ENCODE measurements at places on chromosomes 5 and 9.

DNA sequence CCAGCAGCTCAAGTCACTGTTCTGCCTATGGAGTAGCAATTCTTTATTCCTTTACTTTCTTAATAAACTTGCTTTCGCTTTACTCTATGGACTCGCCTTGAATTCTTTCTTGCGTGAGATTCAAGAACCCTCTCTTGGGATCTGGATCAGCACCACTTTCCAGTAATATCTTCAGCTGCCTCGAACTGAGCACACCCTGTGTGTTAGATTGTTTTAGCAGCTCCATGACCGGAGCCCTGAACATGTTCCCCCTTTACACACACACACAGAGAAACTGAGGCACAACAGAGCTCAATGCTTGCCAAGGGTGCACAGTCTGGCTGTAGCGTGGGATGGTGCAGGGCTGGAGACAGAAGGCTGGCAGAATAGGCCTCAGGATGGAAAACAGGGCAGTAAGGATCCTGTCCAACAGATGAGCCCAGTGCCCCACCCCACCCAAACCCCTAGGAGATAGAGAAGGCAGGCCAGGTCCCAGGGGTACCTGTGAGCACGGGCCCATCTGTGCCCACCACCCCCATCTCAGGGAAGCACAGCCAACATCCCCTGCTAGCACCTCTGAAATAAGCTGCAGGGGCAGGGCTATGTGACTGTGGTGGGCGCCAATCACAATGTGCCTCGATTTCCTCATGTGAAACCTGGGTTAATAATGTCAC is 27.9 kb downstream of the BICD2 start:
- no peak for DNase-seq

- DNase-seq: no peak
Measured at GRCh38 chr5:129747572-129748407, at the start of gene MINAR2. MINAR2 (plus strand) TSS chr5:129748094; CDS start chr5:129748191, 97 bp downstream.

- DNase-seq: peak; percentile 28
Measured at GRCh38 chr9:96021551-96022444, 146.3 kb downstream of the ERCC6L2 start.

- no peak for DNase-seq
Measured at GRCh38 chr9:36970007-36970888, 63.8 kb downstream of the PAX5 start.

GRCh38 chr5:158880483-158881001 is 219.2 kb downstream of the EBF1 start:
- DNase-seq: no peak

DNA sequence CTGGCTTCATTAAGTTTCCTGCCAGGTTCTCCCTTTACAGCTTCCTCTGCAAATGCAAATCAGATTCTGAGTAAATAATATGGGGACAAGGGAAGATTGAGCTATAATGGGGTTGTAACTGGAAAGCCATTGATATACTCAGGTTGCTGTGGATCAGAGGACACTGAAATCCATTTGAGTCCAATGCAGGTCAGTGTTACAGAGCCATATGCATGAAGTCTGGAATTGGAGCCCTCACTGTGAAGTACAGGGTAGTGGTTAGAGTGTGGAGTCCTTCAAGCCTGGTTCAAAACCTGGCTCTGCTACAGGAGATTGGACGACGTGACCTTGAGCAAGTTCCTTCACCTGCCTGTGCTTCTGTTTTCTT is 48.7 kb downstream of the TIMD4 start:
- DNase-seq: no peak

GRCh38 chr9:128051932-128052709 is 15.0 kb downstream of the NAIF1 start:
- no peak for DNase-seq

- DNase-seq: no peak
Measured at GRCh38 chr9:101590901-101591300, 3.9 kb downstream of the PPP3R2 start.

- peak; percentile 66 for DNase-seq
Measured at GRCh38 chr5:139105621-139106071, 92.5 kb downstream of the SIL1 start.

DNA sequence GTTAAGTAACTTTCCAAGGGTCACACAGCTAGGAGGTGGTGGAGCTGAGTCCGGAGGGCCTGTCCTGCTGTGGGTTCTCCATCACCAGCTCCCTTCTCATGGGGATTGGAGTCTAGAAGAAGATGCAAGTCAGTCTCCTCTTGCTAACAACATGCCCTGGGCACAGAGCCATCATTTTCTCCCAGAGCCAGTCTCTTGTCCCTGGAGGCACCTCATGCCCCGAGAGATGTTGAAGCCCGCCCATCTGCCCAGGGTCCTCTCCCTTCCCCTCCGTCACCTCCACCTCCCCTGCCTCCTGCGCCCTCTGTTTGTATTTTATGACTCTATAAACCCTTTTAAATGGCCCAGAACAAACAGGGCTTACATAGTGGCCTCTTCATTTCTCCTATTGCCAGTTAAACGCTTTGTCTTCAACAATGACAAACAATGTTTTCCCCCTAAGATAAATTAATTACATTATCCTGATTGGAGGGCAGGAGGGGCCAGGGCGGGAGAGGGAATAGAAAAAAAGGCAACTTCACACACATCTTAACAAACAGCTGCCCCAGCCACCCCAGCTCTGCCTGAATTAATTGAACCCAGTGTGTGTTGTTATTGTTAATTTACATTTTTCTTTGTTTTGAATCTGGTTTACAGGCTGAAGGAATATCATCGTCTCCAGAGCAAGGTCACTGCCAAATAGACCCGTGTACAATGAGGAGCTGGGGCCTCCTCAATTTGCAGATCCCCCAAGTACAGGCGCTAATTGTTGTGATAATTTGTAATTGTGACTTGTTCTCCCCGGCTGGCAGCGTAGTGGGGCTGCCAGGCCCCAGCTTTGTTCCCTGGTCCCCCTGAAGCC is 55.8 kb downstream of the ASS1 start:
- DNase-seq: peak; percentile 92

DNA sequence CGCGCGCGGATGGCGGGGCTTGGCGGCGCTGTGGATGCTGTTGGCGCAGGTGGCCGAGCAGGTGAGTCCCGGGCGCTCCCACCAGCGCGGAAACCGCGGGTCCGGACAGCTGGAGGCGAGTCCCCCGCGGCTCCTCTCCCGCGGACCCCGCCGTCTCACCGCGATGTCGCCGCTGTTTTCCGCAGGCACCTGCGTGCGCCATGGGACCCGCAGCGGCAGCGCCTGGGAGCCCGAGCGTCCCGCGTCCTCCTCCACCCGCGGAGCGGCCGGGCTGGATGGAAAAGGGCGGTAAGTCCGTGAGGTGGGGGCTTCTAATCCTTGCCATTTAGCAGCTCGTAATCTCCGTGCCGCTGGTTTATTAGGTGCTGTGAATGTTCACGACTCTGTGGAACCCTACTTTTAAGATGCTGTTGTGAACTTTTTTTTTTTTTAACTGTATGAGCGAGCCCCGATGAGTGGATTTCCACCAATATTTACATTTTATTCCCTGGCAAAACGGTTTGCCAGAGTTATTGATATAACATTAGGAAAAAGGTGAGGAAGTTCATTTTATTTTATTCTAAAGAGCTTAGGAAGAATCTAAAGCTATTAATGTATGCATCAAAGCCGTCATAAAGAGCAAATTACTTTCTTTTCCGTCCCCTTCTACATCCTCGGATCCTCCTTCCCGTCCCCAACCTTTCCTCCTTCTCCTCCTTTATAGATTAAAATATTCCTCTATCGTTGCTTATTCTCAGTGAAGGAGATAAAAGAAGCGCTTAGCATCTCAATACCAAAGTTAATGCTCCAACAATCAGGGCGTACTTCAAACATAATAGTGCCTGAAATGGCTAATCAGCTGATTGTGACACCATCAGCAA is 579 bp downstream of the ADAMTS16 start:
- peak; percentile 12 for DNase-seq

- no peak for DNase-seq
Measured at GRCh38 chr9:4138781-4139180, 161.1 kb downstream of the GLIS3 start.

DNA sequence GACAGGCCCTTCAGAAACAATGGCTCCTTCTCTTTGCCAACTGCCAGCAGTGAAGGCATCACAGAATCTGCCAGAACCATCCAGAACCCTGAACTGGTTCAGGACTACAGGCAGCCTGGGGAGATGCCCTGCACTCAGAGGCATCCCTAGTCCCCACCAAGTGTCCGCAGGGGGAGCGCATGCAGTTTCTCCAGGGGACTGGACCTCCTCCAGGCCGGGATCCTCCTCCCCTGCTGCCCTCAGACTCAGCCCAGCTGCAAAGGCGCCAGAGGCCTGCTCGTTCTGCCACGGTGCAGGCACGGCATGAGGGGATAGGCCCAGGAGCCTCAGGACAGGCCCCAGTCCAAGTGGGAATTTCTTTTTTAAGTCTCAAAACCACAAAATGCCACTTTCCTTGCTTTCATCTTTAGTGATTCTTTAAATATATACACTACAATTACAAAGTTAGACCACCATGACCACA is 72.0 kb downstream of the SEMA4D start:
- no peak for DNase-seq

- DNase-seq: no peak
Measured at GRCh38 chr9:126874546-126875314, 14.3 kb downstream of the ZBTB34 start.

DNA sequence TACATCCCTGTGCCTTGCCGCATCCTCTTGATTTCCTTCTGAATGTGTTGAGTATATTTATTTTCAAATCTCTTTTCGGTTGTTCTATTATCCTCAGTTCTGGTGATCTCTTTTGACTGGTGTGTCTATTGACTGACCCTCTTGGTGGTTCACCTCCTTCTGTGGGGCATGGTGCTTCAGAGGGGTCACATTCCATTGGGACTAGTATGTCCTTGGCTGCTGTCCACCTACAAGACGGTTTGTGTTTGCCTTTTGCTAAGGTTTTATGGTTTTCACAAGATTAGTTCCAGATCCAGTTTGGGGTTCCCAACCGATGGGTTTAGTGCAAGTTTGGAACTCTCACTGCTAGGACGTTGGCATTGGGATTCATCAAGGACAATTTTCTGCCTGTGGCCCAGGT is 66.6 kb downstream of the PHF2 start:
- DNase-seq: no peak

DNA sequence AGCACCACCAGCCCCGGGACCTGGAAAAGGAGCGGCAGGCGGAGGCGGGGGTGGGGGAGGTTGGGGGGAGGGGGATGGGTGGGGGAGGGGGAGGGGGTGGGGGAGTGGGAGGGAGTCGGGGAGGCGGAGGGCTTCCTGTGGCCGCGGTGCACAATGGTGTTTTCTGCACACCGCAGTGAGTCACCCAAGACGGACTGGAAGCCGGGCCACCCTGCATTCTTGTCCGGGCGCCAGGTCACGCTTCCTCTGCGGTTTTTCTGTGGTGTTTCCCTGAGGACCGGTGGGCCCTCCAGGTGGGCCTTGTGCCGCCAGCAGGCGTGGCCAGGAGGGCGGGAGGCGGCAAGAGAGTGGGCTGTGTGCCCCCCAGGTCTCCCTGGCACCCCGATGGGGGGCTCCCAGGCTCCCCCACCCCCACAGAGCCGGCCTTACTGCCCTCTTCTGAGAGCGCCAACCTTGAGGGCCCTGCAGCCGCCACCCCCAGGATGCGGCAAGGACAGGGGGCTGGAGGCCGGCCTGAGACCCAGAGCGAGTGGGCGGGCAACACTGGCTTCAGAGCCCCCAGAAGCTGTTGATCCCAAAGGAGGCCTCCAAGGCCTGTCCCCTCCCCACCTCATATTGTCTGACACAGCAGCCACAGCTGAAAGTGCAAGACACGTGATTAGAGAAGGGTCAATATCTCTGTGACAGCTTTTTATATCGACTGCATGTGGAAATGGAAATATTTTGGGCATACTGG is 11.1 kb downstream of the EXD3 start:
- no peak for DNase-seq

- DNase-seq: no peak
Measured at GRCh38 chr9:36039121-36039520, 2.4 kb downstream of the RECK start.

DNA sequence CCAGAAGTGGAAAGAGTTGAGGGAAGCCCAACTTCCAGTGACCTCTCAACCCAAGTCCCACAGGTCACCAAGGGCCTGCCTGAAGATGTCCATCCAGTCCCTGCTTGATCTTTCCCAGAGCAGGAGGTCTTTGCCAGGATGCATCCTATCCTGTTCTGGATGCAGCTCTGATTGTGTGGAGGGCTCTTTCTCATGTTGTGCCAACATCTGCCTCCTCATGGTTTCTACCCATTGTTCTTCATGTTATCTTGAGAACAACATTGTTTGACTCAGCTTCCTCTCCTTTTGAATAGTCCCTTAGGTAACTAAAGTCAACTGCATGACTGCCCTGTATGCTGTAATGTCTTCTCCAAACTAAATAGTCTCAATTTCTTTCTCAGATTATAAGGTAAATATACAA is 169.3 kb downstream of the CCDC192 start:
- no peak for DNase-seq

GRCh38 chr9:121510766-121511550 is 11.3 kb upstream of the GGTA1 start:
- DNase-seq: no peak

- no peak for DNase-seq
Measured at GRCh38 chr9:84258371-84258770, 82.2 kb downstream of the SLC28A3 start.

- no peak for DNase-seq
Measured at GRCh38 chr5:104344809-104345208, 782.2 kb upstream of the NUDT12 start.

- DNase-seq: peak; percentile 29
Measured at GRCh38 chr5:94524841-94525697, 93.3 kb downstream of the KIAA0825 start.

GRCh38 chr9:98540476-98540875 is 168.3 kb downstream of the GABBR2 start:
- no peak for DNase-seq

DNA sequence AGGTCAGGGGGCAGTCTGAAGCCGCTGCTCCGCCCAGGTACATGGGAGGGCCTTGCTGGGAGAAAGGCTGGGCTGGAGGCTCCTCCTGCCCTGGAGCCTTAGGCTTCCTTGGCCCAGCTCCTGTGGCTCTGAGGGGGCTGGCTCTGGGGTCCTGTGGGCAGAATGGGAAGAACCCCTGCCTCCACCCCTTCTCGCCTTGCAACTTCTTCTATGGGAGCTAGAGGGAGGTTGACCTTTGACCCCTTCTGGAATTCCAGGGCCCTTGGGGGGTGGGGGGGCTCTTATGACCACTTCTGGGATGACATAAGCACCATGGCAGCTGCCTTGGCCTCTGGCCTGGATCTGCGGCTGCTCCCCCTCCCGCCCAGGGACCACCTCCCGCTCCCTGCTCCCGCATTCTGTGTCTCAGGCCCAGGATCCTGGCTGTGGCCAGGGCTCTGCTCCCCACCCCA is 32.2 kb downstream of the IER5L start:
- no peak for DNase-seq

DNA sequence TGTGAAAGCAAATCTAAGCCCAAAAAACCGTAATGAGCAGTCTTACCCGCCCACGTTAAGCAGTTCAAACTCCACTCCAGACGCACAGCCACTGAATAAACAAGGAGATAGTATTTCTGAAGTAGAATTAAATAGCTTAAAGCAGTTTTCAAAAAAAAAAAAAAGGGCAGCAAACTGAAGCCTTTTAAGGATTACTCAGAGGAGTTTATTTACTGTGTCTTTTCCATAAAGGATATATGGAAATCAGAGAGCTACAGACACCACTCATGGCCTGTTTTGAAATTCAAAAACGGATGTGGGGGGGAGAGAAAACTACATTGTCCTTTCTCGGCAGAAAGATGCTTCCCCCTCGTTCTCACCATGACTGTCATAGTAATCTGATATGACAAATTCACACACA is 83.7 kb upstream of the IRX1 start:
- DNase-seq: no peak
